ENCODE measurements at places on chromosomes 4 and X.

DNA sequence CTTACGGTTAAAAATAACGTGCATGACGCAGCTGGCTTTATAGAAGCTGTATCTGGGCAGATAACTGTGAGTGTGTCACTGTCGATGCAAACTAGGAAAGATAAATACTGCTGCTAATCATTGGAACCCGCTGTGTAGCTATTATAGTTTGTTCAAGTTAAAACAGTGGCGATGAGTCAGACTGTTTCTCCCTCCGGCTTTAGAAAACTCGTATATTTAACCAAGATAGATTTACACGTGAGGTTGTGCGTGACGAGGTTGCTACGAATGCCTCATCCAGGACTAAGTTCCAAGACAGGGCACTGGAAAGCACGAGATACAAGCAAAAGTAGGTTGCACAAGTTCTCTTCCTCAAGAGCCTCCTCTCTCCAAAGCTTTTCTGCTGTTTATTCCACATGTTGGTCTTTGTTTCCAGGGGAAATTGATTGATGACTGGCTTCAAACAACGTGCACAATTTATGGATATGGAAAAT is 270.7 kb downstream of the FBXW7 start:
- DNase-seq = peak; percentile 30

- DNase-seq = no peak
Observed at GRCh38 chr4:113673450-113673849, 88.1 kb downstream of the CAMK2D start.

GRCh38 chrX:38654302-38654701 is 93.0 kb downstream of the TSPAN7 start:
- peak; percentile 3 for DNase-seq

DNA sequence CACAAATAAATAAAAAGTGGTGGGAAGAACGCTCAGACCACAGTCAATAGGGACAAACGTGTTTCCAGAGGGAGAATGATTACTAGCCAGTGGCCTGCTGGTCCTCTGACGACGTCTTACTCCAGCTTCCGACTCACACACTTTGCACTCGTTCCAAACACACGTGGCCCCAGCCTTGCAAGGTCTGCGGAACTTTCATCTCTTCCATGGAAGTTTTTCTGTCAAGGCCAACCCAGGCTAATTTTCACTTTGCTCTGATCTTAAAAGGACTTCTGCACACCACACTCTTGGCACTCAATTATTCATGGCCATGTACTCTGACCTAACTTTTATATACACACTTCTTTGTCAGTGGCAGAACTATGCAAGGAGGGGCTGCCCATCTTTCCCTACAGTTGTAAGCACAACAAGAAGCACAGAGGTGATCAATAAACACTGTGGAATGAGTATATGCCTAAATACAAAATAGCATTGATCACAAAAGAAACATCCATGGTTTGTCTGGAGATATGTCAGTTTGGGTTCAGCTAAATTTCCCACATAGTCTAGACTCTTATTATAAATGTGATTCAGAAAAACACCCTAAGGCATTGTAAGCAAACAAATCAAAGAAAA is 69.4 kb downstream of the STX18 start:
- DNase-seq = no peak

DNA sequence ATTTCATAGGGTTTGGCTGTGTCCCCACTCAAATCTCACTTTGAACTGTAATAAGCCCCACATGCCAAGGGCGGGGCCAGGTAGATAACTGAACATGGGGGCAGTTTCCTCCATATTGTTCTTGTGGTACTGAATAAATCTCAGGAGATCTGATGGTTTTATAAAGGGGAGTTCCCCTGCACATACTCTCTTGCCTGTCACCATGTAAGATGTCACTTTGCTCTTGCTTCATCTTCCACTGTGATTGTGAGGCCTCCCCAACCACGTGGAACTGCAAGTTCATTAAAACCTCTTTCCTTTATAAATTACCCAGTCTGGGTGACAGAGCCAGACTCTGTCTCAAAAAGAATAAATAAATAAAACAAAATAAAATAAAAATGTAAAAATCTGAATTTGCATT is 95.9 kb downstream of the PDS5A start:
- DNase-seq = no peak
